ENCODE measurements at places on chromosomes 13 and 19. TPM values are rescaled to one million over a fixed set of nuclear protein-coding genes. Genes with fewer than 3 reads are reported as not detected.

PRSS57 gene
- total RNA-seq: not detected

ZSCAN1 gene
- total RNA-seq: not detected

ZIM2 gene
- 0.09 TPM for total RNA-seq

GPX4 gene
- total RNA-seq: 404 TPM

ZNF541 gene
- not detected for total RNA-seq

KIR2DL3 gene
- not detected for total RNA-seq

FGF9 gene
- not detected for total RNA-seq

GJB6 gene
- total RNA-seq: not detected

Measured in bronchial smooth muscle cell (primary cell).